Thyroid gland (tissue), 4 donors: ENCODE measurements at places on chromosomes 11 and 22. TPM values are rescaled to one million over a fixed set of nuclear protein-coding genes. Genes with fewer than 3 reads are reported as not detected.

GRCh38 chr22:22408731-22409696 is 99.5 kb downstream of the ZNF280B start:
- DNase-seq, result peak; percentile 31

GRCh38 chr22:30206944-30207343 is 39.6 kb downstream of the LIF start:
- DNase-seq, result no peak

CDON gene
- 132 TPM for total RNA-seq

VPREB1 gene
- not detected for total RNA-seq

DNA sequence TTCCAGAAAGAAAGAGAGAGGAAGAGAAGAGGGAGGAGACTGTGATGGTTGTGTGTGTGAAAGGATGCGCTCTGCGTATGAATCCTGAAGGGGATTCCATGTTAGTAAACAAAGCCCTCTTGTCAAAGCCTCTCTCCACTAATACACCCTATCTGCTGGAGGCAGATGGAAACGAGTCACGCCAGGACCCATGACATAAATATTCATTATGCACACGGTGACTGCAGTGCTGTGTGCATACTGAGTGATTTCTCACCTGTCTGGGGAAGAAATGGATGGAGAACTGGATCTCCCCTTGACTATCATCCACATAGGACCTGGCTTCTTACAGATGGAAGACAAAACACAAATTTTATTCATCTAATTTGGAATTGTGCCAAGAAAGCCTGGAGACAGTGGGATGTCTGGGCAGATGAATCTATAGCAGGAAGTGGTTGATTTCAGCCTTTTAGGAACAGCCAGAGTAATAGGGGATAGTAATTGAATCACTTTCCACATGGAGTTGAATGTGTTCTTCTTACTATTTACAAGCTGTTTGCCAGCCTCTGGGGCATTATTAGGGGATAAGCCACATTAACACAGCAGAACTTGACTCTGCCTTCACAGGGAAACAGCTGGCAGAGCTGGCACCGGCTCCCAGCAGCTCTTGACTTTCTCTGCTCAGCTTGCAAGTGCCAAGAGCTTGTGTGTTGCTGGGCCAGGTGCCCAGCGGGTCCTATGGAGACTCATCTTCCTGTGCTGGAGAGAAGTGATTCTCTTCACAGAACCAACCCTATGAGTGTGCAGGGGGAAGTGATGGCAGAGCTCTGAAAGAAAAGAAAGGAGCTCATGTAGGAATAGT is 9.0 kb downstream of the MTNR1B start:
- peak; percentile 89 for DNase-seq

PHOX2A gene
- not detected for total RNA-seq
